PC-3 (cell line): ENCODE measurements at places on chromosomes 2 and 18. TPM values are rescaled to one million over a fixed set of nuclear protein-coding genes. Genes with fewer than 3 reads are reported as not detected.

DNA sequence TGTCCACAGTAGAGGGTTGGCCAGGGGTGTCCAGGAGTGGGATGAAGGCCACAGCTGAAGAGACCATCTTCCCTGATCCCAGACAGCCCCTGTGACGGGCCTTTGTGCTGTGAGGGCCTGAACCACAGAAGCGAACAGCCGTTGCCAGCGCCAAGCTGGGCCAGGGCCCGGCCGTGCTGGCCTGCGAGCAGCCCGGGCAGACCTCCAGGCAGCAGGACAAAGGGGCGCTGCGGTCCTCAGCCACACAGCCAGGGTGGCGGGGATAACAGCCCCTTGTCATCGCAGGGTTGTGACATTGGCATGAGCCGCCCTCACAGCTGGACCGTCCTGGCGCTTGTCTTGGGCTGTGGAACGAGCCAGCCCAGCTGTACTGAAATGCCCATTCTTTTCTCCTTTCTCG, 161.1 kb downstream of the FAM210A start:
- H3K36me3 ChIP-seq: no peaks in the 10 kb centered on the region
- H3K27ac ChIP-seq: no peak overlapping the region
- peaks cover 54% of the 10 kb centered on the region for H3K27me3 ChIP-seq
- H3K4me1 ChIP-seq: no peaks in the 10 kb centered on the region
- no peak for DNase-seq

DNA sequence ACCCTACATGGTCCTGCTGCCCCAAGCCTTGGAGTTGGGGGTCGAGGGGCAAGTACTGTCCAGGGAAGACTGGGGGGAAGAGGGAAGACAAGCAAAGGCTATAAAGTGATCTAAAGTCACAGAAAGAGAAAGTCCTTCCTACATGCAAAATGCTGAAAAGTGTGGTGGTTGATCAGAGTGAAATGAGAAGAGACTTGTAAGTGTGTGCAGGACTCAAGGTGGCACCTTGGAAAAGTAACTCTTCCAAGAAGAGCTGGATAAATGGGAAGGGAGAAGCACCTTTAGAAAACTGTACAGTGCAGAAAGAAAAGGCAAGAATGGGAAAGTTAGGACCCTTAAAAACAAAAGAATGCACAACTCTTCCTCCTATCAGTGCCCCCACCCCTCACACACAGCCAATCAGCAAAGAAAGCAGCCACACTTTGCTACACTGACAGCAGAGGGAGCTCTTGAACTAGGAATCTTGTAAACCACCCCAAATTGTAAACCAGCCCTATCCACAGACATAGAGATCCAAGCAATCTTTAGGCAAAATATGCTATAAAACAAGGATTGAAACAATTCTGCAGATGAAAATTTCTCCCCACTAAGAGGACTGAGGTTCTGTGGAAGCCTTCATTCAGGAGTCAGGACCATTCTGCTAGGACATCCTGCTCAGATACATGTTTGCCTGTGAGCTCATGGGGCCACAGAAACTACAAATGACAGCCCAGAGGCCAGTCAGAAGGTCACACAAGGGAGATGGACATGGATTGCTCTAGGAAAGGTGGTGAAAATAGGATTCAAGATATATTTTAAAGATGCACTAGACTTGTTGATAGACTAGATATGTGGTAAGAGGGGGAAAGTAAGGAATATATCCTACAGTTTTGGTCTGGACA, 146.4 kb downstream of the FTCDNL1 start:
- H3K36me3 ChIP-seq: no peaks in the 10 kb centered on the region
- peak; percentile 74 for DNase-seq
- no peaks in the 10 kb centered on the region; the same call in 1 of the 2 replicates for H3K27me3 ChIP-seq
- no peaks in the 10 kb centered on the region for H3K4me1 ChIP-seq
- no peak overlapping the region for H3K27ac ChIP-seq

- peaks cover 29% of the 10 kb centered on the region for H3K4me1 ChIP-seq
- DNase-seq: peak; percentile 31
- peak overlapping the region; percentile 93 for H3K4me3 ChIP-seq
These were observed 980 bp upstream of the SPTBN1 start for GRCh38 chr2:54455131-54455562.

- no peaks in the 10 kb centered on the region for H3K4me1 ChIP-seq
- no peak overlapping the region for H3K4me3 ChIP-seq
These were observed 8.6 kb downstream of the OXER1 start for GRCh38 chr2:42755191-42755880.

- H3K27ac ChIP-seq: no peak overlapping the region
- DNase-seq: no peak
- no peaks in the 10 kb centered on the region; the same call in 1 of the 2 replicates for H3K27me3 ChIP-seq
- no peak overlapping the region for H3K4me3 ChIP-seq
- no peaks in the 10 kb centered on the region for H3K36me3 ChIP-seq
These were observed 94.7 kb downstream of the BIN1 start for GRCh38 chr2:127012215-127012614.

DNA sequence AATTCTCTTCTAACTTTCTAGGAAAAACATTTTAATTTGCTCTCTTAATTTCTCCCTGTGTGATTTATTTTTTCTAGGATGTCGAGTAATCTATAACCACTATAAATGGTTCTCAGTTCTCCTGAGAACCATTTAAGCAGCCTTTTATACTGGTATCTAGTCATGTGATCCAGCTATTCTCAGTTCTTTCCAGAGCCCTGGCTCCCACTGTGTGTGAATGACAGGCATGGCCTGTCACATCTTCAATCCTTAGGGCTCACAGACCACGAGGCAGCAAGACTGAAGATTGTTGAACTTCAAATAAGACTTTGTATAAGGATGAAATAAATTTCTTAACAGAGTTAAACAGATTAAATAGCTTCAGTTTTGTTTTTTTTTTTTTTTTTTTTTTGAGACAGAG, 219.4 kb downstream of the HNMT start:
- H3K27ac ChIP-seq: no peak overlapping the region
- H3K36me3 ChIP-seq: no peaks in the 10 kb centered on the region
- DNase-seq: no peak
- H3K27me3 ChIP-seq: no peaks in the 10 kb centered on the region

DNA sequence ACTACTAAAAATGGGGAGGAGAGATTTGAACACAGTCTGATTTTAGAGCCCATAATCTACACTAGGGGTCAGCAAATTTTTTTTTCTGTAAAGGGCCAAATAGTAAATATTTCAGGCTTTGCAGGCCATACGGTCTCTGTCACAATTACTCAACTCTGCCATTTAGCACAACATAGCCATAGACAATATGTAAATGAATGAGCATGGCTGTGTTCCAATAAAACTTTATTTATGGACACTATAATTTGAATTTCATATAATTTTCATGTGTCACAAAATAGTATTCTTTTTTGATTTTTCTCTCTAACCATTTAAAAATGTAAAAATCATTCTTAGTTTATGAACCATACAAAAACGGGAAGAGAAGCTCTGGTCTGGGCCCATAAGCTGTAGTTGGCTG, 309.4 kb downstream of the GPD2 start:
- no peaks in the 10 kb centered on the region for H3K36me3 ChIP-seq
- no peak overlapping the region for H3K4me3 ChIP-seq
- no peak for DNase-seq
- no peaks in the 10 kb centered on the region for H3K27me3 ChIP-seq

DNA sequence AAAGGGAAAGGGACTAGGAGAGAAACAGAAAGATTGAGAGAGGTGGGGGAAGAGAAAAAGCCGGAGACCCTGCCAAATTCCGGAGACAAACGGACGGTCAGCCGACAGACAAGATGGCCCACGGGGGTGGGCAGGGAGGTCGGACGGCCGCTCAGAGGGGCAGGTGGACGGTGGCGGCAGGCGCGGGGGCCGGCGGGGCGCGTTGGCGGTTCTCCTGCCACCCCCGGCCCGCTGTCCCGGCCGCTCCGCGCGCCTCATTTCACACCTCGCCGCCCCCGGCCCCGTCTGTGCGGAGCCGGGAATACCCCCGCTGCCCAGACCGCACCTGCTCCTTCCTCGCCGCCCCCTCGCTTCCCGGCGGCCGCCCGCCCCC, 935 bp downstream of the SLC30A3 start:
- H3K4me3 ChIP-seq: no peak overlapping the region
- DNase-seq: no peak
- H3K27me3 ChIP-seq: peaks cover 54% of the 10 kb centered on the region
- peaks cover 18% of the 10 kb centered on the region; the same call in 1 of the 2 replicates for H3K4me1 ChIP-seq
- H3K27ac ChIP-seq: no peak overlapping the region
- H3K36me3 ChIP-seq: no peaks in the 10 kb centered on the region

- H3K27me3 ChIP-seq: no peaks in the 10 kb centered on the region
- H3K4me1 ChIP-seq: peaks cover 17% of the 10 kb centered on the region
- no peak overlapping the region for H3K4me3 ChIP-seq
- no peak for DNase-seq
- H3K27ac ChIP-seq: no peak overlapping the region
These were observed 7.6 kb upstream of the BOK start for GRCh38 chr2:241550616-241551580.

The IL1RN gene
- total RNA-seq: 1.3 and 8.2 TPM in 2 replicates

GRCh38 chr18:22694954-22695353, 238.2 kb upstream of the RBBP8 start:
- 0 out of 2 replicates have a peak overlapping the region, but pooled peaks have one; percentile 30 for H3K4me3 ChIP-seq
- H3K4me1 ChIP-seq: peaks cover 24% of the 10 kb centered on the region
- no peaks in the 10 kb centered on the region for H3K36me3 ChIP-seq
- no peaks in the 10 kb centered on the region for H3K27me3 ChIP-seq
- H3K27ac ChIP-seq: peak overlapping the region; percentile 56

GRCh38 chr18:45639408-45639807, 24.1 kb downstream of the SLC14A2 start:
- H3K27ac ChIP-seq: no peak overlapping the region
- H3K4me3 ChIP-seq: no peak overlapping the region
- DNase-seq: no peak
- no peaks in the 10 kb centered on the region for H3K4me1 ChIP-seq
- H3K27me3 ChIP-seq: no peaks in the 10 kb centered on the region

The RGPD3 gene
- total RNA-seq: 0.04 TPM in 1 of 2 replicates, not detected in the other

DNA sequence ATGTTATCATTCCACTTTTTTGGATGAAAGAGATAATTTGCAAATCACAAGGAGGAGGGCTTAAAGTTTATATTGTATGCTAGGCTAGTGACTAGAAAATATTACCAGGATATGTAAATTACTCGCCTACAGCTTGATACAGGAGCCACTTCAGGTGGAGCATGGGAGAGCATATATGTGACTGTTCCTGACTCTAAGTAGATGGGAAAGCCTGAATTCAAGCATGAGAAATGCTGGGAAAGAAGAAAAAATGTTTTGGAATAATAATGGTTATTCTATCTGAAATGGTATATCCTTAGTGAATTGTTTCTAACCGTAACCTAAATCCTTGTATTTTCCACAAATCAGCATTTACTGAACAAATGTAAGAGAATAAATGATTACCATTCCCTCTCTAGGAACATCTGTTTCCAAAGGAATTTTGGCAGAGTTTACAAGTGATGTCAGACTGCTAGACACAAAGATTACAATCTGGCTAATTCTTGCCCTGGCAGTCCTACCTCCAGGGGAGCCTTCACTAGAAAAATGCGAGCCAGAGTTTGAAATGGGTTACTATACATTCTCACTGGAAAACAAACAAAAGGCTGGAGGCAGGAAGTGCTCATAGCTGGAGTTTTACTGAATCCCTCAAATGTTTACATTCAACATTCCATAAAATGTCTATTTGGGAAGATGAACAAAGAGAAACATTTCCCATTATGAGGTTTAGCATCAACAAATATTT, 129.4 kb upstream of the MAPRE2 start:
- peaks cover 5% of the 10 kb centered on the region for H3K4me1 ChIP-seq
- no peak overlapping the region for H3K4me3 ChIP-seq
- H3K27ac ChIP-seq: no peak overlapping the region
- H3K27me3 ChIP-seq: no peaks in the 10 kb centered on the region
- peak; percentile 74 for DNase-seq
- H3K36me3 ChIP-seq: no peaks in the 10 kb centered on the region

DNA sequence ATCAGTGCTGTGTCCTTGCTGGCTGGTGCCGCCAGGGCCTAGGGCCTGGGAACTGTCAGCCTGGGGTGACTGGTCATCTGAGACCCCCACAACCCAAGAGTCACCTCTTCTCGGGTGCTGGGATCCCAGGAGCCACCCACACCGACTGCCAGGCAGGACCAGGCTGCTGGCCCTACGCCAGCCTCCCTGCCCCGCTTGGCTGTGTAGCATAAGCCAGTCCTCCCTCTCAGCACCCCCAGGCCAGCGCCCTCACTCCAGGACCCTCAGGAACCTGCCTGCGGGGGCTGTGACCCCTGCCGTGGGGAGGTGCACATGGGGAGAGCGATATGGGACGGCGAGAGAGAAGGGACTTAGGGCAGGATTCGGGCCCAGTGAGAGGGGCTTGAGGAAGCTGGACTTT, 9.5 kb downstream of the ARHGEF4 start:
- no peaks in the 10 kb centered on the region for H3K36me3 ChIP-seq
- H3K4me3 ChIP-seq: no peak overlapping the region
- H3K4me1 ChIP-seq: peaks cover 21% of the 10 kb centered on the region; the same call in 1 of the 2 replicates
- H3K27ac ChIP-seq: 0 out of 2 replicates have a peak overlapping the region, but pooled peaks have one; percentile 23
- no peaks in the 10 kb centered on the region for H3K27me3 ChIP-seq

DNA sequence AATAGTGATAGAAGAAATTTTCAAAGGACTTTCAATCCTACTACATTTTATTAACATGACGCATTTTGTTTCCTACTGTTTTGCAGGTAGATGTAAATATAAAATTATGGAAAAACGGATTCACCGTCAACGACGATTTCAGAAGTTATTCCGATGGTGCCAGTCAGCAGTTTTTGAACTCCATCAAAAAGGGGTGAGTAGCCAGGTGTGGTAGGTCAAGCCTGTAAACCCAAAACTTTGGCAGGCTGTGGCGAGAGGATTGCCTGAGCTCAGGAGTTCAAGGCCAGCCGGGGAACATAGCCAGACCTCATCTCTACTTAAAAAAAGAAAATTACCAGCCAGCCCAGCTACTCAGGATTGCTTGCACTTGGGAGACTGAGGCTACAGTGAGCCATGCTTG, 33.0 kb upstream of the MFSD2B start:
- H3K36me3 ChIP-seq: peaks cover 2% of the 10 kb centered on the region; the same call in 1 of the 2 replicates
- no peak for DNase-seq
- H3K4me3 ChIP-seq: no peak overlapping the region
- no peaks in the 10 kb centered on the region for H3K4me1 ChIP-seq
